ENCODE measurements at places on chromosomes 6 and 20.

GRCh38 chr20:32481311-32482142 lies 103.6 kb downstream of the NOL4L start:
- no peak for DNase-seq

GRCh38 chr6:34547701-34548644 lies 8.2 kb downstream of the SPDEF start:
- DNase-seq, result no peak

GRCh38 chr6:92259171-92259570 lies 1160.2 kb downstream of the EPHA7 start:
- no peak for DNase-seq

DNA sequence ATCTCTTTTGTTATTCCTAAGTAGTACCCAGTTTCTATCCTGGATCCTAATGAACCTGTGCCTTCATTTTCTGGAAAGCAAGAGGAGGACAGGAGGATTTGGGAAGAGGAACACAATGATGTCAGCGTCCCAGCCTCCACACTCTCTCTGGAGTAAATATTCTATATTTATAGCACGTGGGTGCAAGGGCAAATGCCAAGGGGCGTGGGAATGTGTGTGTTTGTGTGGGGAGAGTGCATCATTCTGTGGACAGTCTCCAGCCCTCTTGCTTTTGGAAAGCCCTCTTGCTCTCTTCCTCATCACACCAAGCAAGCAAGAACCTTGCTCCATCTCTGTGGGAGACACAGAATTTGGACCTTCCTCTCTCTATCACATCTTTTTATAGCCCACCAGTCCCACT lies 103.2 kb upstream of the EMILIN3 start:
- no peak for DNase-seq

- no peak for DNase-seq
These were observed 23.1 kb upstream of the HDGFL1 start for GRCh38 chr6:22546236-22546635.

- DNase-seq, result no peak
These were observed 9.0 kb upstream of the MLIP start for GRCh38 chr6:54102238-54102637.

- DNase-seq, result peak; percentile 54
These were observed 291.1 kb downstream of the CLIC5 start for GRCh38 chr6:45724511-45724910.

DNA sequence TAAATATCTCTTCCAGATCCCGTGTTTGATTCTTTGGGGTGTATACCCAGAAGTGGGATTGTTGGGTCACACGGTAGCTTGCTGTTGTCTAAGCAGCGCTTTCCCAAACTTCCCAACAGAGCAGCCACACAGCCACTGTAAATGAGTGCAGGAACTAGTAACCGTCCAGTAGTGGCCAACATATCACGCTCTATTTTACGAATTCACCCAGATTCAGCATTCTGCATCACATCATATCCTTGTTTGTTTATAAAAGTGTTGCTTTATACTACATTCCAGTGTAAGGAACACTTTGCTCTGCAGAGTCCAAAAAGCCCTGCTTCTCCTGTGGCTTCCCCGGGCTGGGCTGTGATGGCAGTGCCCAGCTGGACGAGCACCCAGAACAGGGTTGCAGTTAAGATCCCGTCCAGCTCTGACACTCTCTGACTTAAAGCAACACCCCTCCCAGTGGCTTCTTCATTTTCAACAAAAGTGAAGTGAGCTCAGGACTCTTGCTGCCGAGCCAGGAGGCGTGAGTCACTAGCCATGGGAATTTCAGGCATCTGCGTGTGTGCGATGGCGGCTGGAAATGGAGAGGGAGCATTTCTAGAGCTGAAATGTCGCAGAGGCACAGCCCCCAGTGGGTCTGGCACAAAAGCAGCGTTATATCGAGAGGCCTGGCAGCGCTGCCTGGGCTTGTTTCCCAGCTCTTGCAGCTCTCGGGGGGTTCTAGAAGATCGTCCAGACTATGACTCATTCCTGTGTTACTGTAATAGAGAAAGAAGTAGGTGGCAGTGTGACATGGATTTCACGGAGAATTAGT lies 216.3 kb upstream of the ECI2 start:
- peak; percentile 86 for DNase-seq

- no peak for DNase-seq
These were observed 213.9 kb downstream of the ZNF217 start for GRCh38 chr20:53379833-53380120.

GRCh38 chr20:33411242-33411641 lies 9.9 kb upstream of the CDK5RAP1 start:
- no peak for DNase-seq

GRCh38 chr6:111482188-111482958 lies 645 bp downstream of the REV3L start:
- DNase-seq, result peak; percentile 61

DNA sequence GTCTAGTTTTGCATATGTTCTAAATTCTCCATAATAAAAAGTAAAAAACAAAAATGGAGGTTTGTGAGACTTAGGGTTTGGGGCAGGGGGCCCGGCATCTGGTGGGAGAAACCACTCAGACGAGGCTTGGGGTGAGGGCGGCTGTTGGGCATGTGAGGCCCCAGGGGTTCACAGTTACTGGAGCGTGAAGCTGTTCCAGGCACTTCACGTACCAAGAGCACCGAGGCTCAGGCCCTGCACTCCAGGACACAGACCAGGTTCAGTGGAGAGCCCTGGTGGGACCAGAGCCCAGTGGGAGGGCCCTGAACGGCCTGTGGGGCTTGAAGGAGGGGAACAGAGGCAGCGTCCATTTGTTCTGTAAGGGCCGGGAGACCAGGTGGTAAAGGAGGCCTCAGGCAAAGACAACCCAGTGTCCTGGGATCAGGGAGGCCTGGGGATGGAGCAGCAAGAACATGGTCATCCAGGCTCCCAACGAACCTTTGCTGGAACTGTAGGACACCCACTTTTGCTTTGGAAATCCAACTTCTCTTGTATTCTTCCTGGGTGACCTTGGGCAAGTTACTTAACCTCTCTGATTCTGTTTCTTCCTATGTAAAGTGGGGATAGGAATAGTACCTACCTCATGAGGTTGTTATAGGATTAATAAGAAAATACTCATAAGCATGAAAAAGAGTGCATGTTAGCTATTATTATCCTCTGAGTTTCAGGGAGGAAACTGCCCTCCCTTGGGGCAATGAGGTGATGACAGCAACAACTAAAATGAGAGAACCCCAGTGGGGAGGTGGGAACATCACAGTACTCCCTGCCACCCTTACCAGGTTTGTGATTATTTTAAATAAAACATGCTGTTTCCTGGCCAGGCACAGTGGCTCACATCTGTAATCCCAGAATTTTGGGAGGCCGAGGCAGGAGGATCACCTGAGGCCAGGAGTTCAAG lies 1.1 kb upstream of the FGD2 start:
- DNase-seq, result no peak

- no peak for DNase-seq
These were observed 394.4 kb upstream of the CDH4 start for GRCh38 chr20:60857708-60858107.

DNA sequence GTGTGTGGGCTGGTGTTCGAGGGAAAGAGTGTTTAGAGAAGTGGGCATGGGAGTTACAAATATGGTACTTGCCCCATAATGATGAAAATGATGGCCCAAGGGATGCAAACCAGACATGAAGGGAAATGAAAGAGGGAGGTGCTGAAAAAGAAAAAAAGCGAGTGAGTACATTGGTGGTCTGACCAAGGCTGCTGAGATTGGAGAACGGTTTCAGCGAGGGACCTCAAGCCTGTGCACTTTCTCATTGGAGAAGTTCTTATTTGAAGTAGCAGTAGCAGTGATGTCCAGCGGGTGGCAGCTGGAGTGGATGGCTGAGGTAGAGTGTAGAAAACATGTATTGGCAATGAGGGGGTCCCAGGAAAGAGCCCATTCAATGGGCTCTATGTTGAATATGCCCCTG lies 54.8 kb downstream of the TNFAIP3 start:
- no peak for DNase-seq

GRCh38 chr20:47677635-47678453 lies 107.4 kb downstream of the SULF2 start:
- DNase-seq, result peak; percentile 47

GRCh38 chr6:117409420-117409819 lies 16.3 kb downstream of the ROS1 start:
- no peak for DNase-seq

GRCh38 chr6:144485531-144485930 lies 200.4 kb downstream of the UTRN start:
- no peak for DNase-seq

DNA sequence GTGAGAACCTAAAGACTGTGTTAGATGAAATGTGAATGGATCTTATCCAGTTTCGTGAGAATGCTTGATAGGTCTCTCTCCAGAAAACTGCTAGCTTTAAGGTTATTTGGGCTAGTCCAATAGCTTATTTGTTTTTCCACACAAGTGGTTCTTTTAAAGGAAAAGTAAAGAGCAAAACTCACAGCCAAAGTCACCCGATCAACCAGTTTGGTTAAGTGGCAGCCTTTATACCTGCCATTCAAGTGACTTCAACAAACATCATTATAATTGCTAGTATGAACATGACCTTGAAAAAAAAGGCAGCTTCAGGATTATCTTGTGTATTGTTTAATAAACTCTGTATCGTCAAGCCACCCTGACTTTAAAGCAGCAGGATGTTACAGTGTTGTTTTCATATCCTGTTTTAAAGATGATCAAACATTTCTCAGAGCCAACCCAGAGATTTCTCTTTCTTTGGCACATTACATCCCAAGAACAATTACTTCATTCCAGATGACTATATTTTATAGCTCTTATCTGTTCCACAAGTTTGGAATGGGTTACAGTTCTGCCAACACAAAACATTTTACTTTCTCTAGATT lies 253.4 kb downstream of the EPHA7 start:
- DNase-seq, result no peak

DNA sequence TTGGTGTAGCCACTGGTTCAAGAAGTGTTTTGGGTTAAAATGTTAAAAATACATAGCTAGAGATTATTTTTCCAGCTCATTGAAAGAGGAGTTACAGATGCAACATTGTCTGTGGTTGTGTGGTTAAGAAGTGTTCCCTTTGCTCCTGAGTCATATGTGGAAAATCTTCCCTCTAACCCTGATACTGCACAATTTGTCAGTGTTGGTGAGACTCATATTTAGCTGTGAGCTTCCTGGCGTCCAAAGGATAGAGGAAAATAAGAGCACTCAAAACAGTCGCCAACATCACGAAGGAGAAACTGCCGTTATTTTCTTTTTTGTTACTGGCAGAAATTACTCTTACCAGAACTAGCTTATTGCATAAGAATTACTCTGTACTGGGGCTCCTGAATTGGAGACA lies 250.4 kb downstream of the CDH4 start:
- DNase-seq, result no peak

GRCh38 chr6:150194195-150194594 lies 51.4 kb downstream of the PPP1R14C start:
- DNase-seq, result no peak

GRCh38 chr6:95084867-95085266 lies 492.5 kb upstream of the MANEA start:
- DNase-seq, result no peak

DNA sequence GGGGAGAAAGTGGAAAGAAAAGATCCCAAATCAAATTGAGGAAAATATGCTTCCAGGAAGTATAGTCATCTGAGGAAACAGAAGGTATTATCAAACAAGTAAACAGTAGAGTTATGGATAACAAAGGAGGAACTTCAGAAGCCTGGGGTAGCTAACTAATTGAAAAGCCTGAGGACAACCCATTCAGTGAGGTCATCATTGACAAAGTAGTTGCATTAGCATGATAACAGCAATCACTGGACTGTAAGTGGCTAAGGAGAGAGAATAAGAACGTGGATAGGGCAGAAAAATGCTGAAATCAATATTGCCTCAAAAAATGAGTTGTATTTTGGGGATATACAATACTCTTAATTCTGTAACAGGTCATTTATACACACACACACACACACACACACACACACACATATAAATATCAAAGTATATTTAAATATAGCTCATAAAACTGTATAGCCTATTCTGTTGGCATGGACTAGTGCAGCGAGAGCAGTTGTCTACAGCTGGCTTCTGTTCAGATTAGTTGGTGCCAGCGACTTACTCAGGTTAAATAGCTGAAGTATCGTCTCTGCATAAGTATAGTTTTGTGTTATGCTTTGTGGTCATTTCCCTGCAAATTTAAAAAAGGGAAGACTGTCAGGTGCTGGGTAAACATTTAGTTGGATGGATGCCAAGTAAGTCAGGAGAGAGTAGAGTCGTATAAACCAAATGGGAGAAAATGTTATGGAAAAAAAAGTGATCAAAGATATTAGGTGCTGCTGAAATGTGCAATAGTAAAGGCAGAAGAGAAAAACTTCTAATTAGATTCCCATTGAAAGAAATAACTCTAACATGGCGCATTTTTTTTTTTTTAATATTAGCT lies 33.8 kb upstream of the CTAGE9 start:
- no peak for DNase-seq

- peak; percentile 9 for DNase-seq
These were observed 38.9 kb downstream of the MAP3K7 start for GRCh38 chr6:90547991-90548390.

DNA sequence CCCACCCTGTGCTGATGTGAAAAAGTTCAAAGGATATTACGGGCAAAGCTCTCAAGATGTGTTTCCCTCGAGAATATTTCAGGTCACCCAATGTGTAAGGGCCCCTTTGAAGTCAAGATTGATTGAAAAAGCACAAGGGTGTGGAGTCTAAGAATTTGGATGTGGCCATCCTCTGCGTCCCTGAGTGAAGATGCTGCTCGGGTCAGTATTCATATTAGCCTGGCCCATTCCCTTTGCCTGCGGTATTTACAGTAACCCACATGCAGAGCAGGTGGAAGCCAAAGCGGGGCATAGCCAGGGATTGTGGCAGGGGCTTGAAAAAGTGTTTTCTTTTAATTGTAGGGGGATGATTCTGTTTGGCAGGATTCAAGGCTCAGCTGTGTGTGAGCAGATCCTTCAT lies 211.0 kb downstream of the TSHZ2 start:
- DNase-seq, result no peak

- DNase-seq, result peak; percentile 61
These were observed 92.1 kb downstream of the TASP1 start for GRCh38 chr20:13546497-13547131.

GRCh38 chr6:148200781-148201180 lies 141.9 kb upstream of the SASH1 start:
- DNase-seq, result no peak

DNA sequence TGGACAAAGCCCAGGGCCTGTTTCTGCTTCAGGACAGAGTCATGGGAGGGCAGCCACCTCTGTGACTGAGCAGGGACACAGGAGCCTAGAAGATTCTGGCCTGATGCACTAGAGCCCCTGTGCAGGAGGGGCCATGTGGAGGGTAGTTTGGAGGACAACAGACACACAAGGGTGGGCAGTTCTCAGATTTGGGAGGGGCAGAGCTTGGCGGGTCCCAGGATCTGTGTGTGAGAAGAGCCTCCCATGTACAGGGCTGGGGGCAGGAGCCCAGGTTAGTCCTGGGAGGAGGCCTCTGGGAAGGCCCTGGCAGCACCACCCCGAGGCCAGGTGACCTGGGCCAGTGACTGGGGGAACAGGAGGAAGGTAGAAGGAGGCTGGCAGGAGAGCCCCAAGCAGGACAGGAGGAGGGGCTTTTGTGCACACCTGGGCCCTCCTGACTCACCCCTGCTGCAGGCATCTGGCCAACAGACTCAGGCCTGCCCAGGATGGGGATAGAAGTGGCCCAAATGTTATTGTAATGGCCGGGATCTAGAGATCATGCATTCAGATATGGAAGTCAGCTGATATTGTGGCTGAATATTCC lies 1.4 kb upstream of the ULBP3 start:
- no peak for DNase-seq
